ENCODE measurements at places on chromosomes 4 and X.

GRCh38 chr4:175787948-175788347 lies 24.1 kb downstream of the GPM6A start:
- no peak overlapping the region for H3K4me3 ChIP-seq
- no peaks in the 10 kb centered on the region for H3K4me1 ChIP-seq
- no peak for DNase-seq
- H3K36me3 ChIP-seq: no peaks in the 10 kb centered on the region

GRCh38 chrX:2652106-2652505 lies 39.0 kb upstream of the CD99 start:
- H3K36me3 ChIP-seq: no peaks in the 10 kb centered on the region
- no peak overlapping the region for H3K27ac ChIP-seq
- H3K27me3 ChIP-seq: no peaks in the 10 kb centered on the region
- no peaks in the 10 kb centered on the region for H3K4me1 ChIP-seq
- no peak for DNase-seq

GRCh38 chr4:179626687-179627086 lies 2184.4 kb upstream of the AGA start:
- DNase-seq: no peak
- H3K4me1 ChIP-seq: no peaks in the 10 kb centered on the region
- no peak overlapping the region for H3K27ac ChIP-seq
- H3K36me3 ChIP-seq: no peaks in the 10 kb centered on the region
- no peak overlapping the region for H3K4me3 ChIP-seq
- no peaks in the 10 kb centered on the region for H3K27me3 ChIP-seq

DNA sequence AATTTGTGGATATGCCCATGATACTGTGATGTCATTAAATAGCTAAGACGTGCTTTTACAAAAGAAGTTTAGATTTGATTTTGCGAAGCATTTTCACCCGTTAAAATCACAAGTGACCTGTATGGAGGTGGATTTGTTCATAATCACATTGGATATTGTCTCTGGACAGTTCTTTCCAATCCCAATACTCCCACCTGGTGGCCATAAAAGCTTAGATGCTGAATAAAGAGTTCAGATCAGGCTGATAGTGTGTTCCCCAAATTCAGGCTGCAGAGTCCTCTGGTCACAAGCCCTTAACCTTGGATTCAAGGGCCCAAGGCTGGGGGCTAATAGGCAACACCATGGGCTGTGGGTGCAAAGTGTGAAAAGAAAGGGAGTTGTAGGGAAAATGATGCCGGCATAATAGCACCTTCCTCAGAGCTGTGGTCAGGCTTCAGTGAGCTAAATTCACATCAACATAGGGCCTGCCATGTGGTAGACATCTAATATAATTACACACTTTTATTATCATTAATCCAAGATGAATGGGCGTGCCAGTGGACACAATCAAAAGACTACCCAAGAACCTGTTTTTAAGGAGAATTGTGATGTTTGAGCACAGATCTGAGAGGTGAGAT lies 28.1 kb downstream of the SMIM43 start:
- no peak overlapping the region for H3K4me3 ChIP-seq
- no peak for DNase-seq
- H3K27me3 ChIP-seq: no peaks in the 10 kb centered on the region

GRCh38 chrX:149365061-149365460 lies 140.0 kb downstream of the IDS start:
- no peak overlapping the region for H3K27ac ChIP-seq
- no peak for DNase-seq
- no peaks in the 10 kb centered on the region for H3K36me3 ChIP-seq

DNA sequence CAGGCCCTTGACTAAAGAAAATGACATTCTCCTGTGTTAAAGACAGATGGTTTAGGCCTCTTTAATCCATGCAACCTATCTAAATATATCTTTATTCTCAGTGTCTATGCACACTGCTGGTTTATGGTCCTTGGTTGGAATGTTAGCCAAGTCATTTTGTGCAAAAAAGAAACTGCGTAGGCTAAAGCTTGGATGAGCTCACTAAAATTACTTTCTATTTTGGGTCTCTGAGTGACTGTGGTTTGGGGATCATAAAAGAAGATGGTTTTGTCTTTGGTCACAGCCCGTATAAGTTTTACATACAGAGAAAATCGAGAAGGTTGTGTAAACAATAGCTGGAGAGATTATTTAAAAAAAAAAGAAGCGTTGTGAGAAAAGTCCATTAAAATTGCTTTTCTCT lies 443.6 kb downstream of the UBE2NL start:
- H3K27me3 ChIP-seq: no peaks in the 10 kb centered on the region
- H3K27ac ChIP-seq: no peak overlapping the region
- DNase-seq: no peak
- no peaks in the 10 kb centered on the region for H3K4me1 ChIP-seq
- no peaks in the 10 kb centered on the region for H3K36me3 ChIP-seq

DNA sequence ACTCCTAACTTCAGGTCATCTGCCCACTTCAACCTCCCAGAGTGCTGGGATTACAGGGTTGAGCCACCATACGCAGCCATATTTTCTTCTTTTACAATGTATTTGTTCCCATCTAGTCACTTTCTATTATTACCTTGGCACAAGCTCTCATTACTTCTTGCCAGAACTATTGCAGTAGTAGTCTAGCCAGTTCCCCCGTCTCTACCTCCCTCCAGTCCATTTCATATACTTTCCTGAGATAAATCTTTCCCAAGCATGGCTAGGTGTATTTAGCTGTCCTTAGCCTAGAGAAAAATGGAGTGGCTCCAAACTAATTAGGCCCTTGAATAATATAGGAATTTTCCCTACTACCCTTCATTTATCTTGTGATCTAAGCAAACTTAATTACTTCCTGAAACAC lies 412.2 kb downstream of the RPA4 start:
- DNase-seq: no peak
- H3K36me3 ChIP-seq: no peaks in the 10 kb centered on the region
- H3K27me3 ChIP-seq: no peaks in the 10 kb centered on the region
- H3K4me1 ChIP-seq: no peaks in the 10 kb centered on the region
- H3K27ac ChIP-seq: no peak overlapping the region

DNA sequence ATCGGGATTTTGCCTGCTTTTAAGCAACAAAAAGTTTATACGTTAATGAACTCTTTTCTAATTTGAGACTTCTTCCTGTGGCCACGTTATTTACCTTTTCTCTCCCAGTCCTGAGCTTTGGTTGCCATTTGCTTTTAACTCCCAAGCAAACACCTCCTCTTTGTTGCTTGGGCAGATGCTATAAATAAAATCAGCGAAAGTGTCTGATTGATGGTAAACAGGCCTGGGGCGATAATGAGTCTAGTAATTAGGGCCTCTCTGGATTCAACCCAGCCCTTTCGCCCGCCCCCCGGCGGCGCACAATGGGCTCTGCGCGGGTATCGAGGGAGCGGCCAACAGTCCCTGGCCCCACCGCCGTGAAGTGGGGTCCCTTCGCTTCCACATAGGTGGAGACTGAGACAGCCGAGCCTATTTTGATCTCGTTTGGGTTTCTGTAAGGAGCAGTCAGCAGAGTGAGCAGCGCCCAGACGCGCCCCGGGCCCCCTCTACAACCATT lies 790 bp downstream of the CLGN start:
- no peak overlapping the region for H3K27ac ChIP-seq
- no peaks in the 10 kb centered on the region for H3K27me3 ChIP-seq
- no peaks in the 10 kb centered on the region for H3K36me3 ChIP-seq
- H3K4me1 ChIP-seq: no peaks in the 10 kb centered on the region
- H3K4me3 ChIP-seq: peak overlapping the region; percentile 37

DNA sequence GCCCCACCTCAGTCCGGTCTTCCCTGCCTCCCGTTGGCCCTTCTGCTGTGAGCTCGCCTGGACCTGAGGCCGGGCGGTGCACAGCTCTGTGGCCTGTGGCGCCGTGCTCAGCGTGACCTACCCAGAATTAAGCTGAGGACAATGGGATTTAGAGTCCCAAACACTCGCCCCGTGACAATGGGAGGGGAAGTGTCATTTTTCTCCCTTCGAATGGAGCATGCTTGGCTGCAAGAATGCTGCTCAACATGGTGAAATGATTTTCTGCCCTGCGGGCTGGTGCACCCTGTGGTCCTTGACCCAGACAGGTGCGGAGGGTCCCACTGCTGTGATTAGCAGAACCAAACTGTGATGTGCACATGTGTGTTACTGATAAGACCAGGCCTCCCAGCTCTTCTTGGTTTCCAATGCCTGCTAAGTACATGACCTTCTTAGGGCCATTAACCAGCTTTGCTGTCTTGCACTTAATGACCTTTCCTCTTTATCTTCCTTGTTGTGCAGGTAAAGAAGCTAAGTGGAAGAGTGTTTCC lies 772 bp downstream of the EOLA1 start:
- H3K27me3 ChIP-seq: no peaks in the 10 kb centered on the region
- H3K4me1 ChIP-seq: no peaks in the 10 kb centered on the region
- no peak for DNase-seq
- peak overlapping the region; percentile 47 for H3K4me3 ChIP-seq
- H3K27ac ChIP-seq: peak overlapping the region; percentile 91

GRCh38 chrX:47232197-47232802 lies 509 bp upstream of the USP11 start:
- H3K4me1 ChIP-seq: no peaks in the 10 kb centered on the region
- H3K27ac ChIP-seq: peak overlapping the region; percentile 98

- H3K36me3 ChIP-seq: no peaks in the 10 kb centered on the region
- H3K27ac ChIP-seq: no peak overlapping the region
- no peaks in the 10 kb centered on the region for H3K4me1 ChIP-seq
Measured at GRCh38 chrX:55167124-55167803, 52.9 kb upstream of the PAGE5 start.
